ENCODE measurements at places on chromosomes 3 and 15.

GRCh38 chr3:135860761-135861160 is 104.8 kb upstream of the PPP2R3A start:
- DNase-seq, result no peak

- peak; percentile 26 for DNase-seq
Observed at GRCh38 chr3:187616307-187616972, 53.8 kb downstream of the SST start.

DNA sequence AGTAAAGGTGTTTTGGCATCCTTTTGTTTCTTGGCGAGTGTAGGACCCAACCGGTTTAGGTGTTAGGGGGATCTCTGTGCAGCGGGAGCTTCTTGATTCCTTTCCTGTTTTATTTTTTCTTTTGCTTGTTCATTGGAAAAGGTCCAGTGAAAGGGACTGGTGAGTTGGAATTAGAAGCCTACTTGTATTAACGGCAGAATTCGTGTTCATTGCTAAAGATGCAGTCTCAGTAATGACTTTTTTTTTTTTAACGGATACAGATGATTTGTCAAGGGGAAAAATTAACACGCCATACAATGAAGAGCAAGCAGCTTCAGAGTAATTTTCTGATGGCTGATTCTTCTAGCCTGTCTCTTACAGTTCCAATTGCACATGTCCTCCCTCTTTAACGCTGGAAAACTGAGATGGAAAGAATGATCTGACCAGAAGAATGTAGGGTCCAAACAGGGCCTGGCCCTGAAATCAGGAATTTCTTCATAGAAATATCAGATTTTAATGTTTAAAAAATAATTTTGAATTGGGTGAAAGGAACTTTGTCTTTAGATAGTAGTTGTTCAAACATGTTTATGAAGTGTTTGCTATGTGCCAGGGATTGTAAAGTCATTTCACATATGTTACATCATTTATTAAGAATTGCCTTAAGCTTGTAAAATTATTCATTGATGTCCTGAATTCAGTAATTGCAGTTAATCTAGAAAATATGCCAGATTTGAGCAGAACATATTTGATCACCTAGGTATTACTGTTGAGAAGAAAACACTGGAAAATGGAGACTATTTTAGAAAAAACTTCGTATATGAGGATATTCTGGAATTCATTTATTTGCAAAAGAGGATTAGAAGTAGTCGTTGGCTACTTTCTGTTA is 1.4 kb downstream of the MAPK6 start:
- DNase-seq, result no peak

- no peak for DNase-seq
Observed at GRCh38 chr15:85831415-85832113, 36.8 kb upstream of the KLHL25 start.

DNA sequence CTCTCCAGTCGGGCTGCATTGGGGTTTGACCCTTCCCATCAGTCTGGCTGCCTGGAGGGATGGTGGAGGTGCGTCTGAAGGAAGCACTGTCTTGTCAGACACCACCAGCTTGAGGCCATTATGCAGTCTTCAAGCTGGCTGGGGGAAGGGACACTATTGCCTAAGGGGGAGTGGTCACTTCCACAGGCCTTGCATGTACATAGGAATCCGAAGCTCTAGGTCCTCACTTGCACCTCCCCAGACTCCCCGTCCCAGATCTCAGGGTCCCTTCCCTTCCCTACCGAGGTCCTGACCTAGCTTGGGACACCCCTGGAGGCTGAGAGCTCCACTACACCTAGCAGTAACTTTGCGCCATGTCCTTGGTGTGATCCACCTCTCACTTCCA is 48.6 kb upstream of the KLF13 start:
- DNase-seq, result no peak

GRCh38 chr15:76135516-76135915 is 75.7 kb downstream of the TMEM266 start:
- DNase-seq, result no peak

- DNase-seq, result no peak
Observed at GRCh38 chr15:65362491-65362890, 15.3 kb downstream of the IGDCC3 start.

DNA sequence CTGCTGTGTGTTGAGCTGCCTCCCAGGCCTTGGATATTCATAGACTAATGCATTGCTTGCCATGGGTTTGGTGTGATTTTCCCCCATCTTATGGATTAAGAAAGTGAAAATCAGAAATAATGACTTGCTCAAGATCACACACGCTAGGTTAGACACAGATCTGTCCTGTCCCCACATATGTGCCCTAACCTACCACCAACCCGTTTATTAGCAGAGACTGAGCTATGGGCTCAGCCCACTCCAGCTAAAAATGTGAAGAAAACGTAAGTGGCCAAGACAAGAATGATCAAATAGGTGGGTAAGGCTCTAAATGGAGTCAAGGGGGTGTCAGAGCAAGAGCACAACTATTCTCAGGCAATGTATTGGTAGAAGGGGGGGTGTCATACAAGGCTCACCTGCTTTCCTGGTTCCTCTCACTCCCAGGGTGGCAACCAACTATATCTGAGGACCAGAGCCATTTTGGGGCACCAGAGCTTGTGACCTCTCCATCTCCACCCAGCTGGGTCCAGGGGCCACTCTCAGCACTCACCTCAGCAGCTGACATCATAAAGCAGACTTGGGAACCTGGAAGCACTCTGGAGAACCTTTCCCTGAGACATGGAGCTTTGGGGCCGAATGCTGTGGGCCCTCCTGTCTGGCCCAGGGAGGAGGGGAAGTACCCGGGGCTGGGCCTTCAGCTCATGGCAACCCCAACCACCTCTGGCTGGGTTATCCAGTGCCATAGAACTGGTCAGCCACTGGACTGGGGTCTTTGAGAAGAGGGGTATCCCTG is 1.4 kb downstream of the HEMK1 start:
- no peak for DNase-seq

GRCh38 chr15:67892559-67893377 is 52.9 kb upstream of the RNU6-1 start:
- no peak for DNase-seq

DNA sequence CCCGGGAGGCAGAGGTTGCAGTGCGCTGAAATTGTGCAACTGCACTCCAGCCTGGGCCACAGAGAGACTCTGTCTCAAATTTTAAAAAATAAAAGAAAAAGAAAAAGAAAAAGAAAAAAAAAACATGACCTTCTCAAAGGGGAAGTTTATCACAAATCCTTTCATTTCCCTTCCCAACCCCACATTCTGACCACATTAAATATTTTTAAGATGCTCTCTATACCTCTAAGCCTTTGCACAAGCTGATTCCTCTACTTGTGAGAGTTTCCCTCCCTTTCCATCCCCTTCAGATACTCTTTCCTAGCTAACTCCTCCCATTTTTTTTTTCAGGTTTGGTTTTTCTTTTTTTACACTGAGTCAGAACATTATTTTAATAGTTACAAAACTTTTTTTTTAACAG is 4.0 kb downstream of the HIGD1A start:
- no peak for DNase-seq

DNA sequence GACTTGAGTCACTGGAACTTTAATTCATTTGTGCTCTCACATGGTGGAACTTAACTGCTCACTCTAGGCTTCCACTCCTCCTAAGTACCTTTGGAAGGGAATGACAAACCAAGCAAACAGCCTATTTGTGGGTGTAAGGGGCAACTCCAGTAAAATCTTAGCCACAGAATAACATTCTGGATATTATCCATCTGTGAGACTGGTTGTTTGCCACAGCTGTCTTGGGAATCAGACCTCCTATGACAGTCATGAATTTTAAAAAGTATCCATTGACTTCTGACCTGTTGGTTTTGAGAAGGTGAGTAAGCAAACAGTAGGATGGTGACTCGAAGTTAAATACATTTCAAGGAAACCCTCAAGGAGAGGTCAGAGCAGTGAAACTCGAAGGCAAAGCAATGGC is 147.3 kb upstream of the CDIN1 start:
- no peak for DNase-seq

GRCh38 chr3:69770976-69771634 is 31.8 kb downstream of the MITF start:
- DNase-seq, result no peak

GRCh38 chr3:186600896-186601295 is 12.0 kb upstream of the AHSG start:
- DNase-seq, result no peak

- peak; percentile 66 for DNase-seq
Observed at GRCh38 chr3:172591876-172592771, 68.9 kb upstream of the TNFSF10 start.

- no peak for DNase-seq
Observed at GRCh38 chr3:123332124-123332641, 116.7 kb downstream of the ADCY5 start.

DNA sequence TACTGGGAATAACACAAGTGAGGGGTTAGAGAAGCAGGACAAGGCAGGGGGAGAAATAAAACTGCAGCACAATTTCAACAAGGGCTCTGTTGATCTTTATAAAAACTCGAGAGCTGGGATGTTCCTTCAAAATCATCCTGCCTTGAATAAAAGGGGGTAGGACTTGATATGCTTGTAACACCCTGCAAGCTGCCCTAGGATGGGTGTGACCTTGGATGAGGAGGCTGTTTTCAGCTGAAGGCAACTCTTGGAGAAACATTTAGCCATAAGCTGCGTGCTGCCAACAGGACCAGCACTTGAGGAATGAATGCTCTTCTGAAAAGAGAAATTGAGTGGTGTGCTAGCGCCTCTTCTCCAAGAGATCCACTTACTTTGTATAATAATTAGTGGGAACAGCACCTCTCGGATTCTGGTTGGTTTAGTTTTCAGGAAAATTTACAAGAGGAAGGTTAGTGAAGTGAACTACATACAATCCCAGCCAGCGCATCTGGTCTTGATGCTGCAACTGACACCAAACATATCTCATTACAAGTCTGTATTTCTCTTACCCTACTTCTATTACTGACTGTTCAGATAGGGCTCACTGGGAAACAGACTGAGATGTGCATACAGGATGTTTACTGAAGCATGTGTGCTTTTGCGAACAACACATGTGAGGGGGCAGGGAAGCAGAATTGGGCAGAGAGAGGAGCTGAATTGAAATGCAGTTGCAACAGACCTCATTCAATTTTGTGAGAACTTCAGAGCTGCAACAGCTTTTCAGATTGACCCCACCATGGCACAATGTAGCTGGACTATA is 643.0 kb upstream of the GOLIM4 start:
- DNase-seq, result no peak

- no peak for DNase-seq
Observed at GRCh38 chr15:44529864-44530604, 6.9 kb upstream of the EIF3J start.

- DNase-seq, result no peak
Observed at GRCh38 chr3:45653205-45653604, 36.0 kb upstream of the SACM1L start.

GRCh38 chr3:121970047-121970446 is 52.0 kb downstream of the ILDR1 start:
- DNase-seq, result no peak

DNA sequence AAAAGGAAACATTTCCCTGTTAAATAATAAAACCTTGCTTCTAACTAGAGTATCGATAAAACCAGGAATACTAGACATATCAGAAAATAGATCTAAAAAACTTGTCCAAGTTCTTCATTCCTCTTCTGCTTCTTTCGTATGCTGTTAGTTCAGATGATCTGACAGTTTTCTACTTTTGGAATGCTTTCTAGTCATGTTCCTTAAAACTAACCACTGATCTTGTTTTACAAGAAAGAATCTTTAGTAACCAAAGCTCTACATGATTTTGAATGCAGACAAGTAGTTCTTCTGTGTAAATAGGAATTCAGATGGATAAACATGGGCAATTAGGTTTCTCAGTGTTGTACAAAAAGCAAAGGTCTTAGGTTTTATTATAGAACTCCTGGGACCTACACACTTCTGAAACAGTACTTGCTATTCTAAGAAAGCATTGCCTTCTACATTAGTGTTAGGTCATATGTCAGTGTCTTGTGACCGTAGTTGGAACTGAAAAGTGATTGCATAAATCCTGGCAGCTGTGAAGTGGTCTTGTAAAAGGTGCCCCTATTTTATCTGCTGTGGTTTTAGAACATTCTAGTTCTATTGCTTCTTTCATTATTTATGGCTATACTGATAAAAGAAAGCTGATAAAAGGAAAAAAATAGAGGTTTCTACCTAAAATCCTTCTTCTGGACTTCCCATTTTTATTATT is 40.7 kb downstream of the SNRK start:
- DNase-seq, result no peak

GRCh38 chr15:89085289-89085926 is 2.8 kb upstream of the ABHD2 start:
- DNase-seq, result no peak

DNA sequence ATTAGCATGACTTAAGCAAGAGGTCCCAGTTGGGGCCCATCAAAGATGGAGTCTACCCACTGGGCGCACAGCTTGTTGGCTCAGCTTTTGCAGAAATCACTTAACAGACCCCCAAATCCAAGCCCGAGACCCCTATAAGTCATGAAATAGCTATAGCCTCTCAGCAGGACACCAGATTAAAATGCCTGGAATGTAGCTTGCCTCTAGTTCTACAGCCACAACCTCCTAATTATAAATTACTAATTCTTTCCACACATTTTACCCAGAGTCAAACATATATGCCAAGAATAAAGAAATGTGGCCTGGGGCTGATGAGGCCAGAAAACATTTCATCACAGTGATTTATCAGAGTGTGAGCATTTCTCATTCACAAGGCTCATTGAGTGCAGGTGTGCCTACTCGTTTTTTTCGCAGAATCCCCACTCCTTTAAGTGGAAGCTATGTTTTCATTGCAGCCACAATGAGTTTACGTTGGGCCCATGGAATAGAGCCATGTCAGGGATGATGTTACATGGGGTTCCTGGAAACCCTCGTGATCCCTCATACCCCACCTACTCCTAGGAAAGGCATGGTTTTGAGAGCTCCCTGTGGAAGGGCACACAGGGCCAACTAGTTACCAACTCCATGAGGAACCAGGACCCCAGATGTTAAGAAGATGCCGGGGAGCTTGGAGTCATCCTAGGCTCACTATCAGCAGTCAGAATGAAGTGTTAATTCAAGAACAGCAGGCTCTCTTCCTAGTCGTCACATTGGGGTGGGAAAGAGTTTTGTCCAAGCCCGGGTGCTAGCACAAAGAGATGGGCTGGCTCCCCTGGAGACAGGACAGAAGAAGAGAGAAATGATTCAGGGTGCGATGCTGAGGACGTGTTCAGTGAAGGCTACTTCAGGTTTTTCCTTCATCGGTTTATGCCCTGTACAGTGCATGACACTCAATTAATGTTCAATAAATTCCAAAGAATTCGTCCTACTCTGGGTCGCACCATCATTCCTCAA is 90.2 kb upstream of the ABHD17C start:
- DNase-seq, result no peak

- DNase-seq, result no peak
Observed at GRCh38 chr3:98259-98654, 98.3 kb upstream of the CHL1 start.
